ENCODE measurements at places on chromosomes 12 and 14.

DNA sequence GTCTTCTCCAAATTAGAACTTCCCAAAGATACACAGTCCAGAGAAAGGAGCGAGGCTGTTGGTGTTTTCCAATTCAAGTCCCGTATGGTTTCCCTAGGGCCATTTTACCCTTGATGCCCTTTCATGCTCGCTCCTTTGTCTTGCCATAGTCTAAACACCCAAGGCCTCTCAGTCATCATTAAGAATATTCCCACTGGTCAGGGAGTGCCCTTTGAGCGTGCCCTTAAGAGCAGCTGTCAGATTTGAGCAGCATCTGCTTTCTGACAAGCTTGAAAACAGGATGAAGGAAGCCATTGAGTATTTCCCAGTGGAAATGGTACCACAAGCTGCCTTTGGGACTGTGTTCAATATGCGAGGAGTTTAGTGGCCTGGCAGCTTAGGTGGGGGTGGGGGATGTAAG, 10.4 kb upstream of the GALNT16 start:
- DNase-seq = no peak

DNA sequence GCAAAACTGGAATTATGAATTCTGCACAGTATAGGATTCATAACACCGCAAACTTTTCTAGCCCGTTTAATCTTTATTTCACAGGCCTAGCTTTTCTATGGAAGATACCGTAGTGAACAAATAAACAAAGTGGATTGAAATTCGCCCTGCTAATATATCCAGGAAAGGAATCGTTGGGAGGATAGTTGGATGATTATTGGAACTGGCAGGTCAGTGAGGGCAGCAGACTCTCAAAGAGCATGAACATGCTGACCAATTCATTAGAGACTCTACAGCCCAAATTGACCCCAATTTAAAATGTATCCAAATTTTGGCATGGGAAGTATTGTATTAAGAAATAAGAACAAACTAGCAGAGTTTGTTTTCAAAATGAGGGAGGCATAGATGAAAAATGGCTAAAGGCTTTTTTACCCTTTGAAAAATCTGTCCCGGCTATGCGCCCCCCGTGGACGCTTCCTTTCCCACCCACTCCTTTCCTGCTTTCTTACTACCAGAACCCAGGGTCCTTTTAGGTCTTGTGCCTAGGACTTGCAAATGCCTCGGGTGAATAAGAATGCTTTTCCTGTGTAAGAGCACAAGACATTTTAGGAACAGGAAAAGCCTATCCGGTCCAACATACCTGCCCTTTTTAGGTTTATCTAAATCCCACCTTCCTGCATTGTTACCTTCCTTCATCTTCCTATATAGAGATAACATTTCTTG, 84.6 kb upstream of the PTPRB start:
- DNase-seq = no peak

DNA sequence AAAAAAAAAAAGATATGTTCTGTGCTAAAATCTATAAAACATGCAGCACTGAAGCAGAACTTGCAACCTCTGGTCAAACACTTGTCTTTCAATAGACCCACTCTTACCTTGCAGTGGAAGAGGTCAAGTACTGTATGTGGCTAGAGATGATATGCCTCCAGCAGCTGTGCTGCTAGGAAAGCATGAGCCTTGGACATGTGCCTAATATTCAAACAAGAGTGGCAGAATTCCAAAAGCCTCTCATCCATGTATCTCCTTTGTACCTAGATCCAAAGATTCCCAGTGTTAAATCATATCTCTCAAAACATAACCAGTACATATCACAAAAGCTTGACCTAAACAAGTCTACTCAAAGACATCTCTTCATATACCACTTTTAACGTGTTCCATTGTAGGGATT, 105.0 kb upstream of the CPNE8 start:
- no peak for DNase-seq

DNA sequence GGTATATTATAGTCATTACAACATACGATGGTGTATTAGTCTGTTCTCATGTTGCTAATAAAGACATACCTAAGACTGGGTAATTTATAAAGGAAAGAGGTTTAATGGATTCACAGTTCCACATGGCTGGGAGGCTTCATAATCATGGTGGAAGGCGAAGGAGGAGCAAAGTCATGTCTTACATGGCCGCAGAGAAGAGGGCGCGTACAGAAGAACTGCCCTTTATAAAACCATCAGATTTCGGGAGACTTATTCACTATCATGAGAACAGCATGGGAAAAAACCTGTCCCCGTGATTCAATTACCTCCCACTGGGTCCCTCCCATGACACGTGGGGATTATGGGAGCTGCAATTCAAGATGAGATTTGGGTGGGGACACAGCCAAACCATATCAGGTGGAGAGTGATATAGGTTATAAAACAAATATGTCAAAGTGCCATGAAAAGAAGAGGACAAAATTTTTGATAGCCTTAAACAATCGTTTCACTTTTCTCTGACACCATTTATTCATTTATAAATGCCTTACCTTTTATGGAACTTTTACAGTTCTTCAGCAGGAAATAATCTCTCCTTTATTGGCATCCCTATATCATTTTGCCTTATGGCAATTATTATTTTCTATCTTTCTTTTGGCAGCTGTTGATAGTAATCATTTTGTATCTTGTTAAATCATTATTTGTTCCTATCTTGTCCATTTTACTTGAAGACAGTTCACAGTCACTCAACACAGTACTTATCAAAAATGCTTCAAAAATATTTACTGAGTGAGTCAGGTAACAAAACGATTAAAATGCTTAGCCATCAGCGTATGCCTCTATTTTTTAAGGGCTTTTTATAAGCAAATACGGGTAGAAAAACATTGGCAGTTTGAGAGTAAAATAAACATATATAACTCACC, 196.0 kb downstream of the RAD51B start:
- no peak for DNase-seq

DNA sequence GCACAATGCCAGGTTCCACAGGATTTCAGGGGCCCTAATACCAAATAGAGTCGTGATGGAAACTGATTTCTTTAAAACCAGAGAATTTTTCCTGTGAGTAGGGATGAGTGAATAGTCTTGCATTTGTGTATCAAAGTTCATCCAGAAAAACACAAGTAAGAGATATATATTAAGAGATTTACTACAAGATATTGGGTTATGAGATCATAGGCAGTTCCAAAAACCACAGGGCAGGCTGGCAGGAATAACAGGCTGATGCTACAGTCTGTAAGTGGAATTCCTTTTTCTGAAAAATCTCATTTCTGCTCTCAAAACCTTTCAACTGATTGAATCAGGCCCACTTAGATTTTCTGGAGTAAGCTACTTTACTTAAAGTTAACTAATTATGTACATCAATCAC, 1756.2 kb upstream of the SEL1L start:
- no peak for DNase-seq

DNA sequence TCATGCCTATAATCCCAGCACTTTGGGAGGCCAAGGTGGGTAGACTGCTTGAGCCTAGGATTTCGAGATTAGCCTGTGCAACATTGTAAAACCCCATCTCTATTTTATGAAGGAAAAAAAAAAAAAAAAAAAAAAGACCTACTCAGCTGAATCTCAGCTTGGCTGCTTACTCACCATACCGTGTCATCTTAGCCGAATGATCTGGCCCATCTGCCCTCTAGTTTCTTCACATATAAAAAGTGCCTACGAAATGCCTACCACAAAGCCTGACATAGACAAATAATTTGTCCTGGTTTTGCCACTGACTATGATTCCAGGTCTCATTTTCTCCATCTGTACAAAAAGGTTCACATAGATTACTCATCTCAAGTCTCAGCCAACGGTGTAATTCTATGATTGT, 10.1 kb downstream of the DIABLO start:
- DNase-seq = no peak

DNA sequence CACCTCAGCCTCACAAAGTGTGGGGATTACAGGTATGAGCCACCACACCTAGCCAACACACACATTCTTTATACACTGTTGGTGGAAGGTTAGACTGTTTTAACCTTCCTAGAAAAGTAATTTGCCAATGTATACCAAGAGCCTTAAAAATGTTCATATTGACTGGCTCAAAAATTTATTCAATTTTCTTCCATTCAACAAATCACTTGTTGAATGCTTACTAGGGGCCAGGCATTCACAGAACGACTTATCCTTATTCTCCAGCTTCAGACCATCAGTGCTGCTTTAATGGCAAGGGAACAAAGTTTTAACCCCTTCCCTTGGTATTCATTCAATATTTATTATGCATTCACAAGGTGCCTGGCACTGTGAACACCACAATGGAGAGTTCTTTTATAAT, 3.0 kb downstream of the NR2C1 start:
- DNase-seq = no peak

GRCh38 chr12:10025236-10025635, 5.2 kb upstream of the CLEC9A start:
- DNase-seq = no peak

GRCh38 chr12:87883806-87884205, 145.4 kb downstream of the C12orf50 start:
- no peak for DNase-seq

DNA sequence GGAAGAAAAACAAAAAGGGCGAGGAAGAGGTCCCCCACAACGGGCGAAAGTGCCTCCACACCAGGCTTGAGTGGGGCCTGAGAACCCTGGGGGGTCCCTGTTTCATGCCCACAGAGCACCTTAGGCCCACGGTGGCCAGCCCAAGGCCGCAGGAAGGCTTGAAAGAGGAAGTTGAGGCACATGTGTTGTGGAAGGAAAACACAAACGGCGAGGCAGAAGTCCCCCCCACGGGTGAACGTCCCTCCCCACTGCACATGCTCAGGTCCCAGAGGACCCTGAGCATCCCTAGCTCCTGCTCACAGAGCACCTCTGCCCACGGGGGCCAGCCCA, 371.5 kb downstream of the ALG10 start:
- no peak for DNase-seq

- DNase-seq = no peak
These were observed 270.8 kb upstream of the PPFIA2 start for GRCh38 chr12:82029936-82030335.

GRCh38 chr12:124786061-124786964, 77.4 kb downstream of the SCARB1 start:
- DNase-seq = no peak

DNA sequence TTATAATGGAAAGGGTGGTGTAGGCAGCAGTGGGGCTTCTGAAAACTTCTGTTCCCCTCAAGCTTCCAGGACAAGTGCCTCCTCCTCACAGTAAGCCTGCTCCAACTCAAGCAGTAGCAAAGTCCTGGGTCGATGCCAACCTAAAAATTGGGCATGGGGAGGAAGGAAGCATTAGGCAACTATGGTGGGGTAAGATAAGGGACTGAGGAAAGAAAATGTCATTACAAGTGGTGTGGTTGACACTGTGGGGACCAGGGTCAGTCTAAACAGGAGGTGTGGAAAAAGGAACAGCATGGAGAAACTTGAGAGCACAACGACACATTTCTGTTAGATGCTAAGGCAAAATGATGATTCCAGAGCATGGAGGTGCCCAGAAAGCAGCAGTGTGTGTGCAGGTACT, 34.9 kb downstream of the WIF1 start:
- no peak for DNase-seq

DNA sequence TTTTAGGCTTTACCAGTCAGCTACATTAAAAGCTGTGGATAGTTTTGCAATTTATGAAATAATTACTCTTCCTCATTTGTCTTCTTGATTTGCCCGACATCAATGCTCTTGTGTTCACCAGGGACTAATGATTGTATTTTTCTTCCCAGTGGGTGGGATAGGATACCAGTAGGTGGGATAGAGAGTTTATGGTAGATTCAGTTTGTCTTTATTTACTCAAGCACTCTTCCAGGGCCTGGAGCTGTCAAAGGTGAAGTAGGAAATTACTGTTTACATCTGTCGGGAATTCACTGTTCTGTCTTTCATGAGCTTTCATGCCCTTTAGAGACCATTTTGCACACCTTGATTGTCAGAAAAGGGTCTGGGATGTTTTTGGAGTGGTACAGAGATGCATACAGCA, 36.6 kb downstream of the ETV6 start:
- no peak for DNase-seq

DNA sequence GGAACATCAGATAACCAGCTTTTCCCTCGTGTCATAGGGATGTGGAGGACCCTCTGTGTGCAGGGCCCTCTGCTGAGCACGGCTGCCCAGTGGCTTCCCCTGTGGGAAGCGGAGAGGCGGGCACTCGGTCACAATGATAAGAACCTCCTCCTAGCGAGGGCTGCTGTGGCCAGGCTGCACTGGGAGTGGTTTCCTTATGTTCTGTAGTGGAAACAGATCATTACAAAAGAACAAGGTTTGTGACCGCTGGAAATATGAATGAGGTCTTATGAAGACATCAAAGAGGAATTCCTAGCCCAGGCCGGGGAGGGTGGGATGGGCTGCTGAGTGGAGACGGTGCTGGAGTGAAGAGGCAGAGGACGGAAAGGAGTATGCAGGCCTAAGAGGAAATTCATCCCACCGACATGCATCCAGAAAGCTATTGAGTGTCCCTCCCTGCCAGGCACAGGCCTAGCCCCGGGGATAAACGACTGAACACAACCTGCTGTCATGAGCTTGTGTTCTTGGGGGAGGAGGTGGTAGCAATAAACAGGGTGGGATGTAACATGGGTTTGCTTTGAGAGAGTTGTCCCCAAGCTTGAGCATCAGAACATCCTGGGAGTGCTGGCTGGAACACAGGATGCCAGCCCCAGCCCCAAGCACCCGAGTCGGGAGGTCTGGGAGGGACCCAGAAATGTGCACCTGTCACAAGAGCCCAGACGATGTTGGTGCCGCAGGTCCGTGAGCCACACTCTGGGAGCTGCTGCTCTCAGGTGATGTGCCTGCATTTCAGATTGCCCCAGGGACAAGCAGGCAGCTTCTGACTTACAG, 37.5 kb downstream of the FZD10 start:
- DNase-seq = no peak

DNA sequence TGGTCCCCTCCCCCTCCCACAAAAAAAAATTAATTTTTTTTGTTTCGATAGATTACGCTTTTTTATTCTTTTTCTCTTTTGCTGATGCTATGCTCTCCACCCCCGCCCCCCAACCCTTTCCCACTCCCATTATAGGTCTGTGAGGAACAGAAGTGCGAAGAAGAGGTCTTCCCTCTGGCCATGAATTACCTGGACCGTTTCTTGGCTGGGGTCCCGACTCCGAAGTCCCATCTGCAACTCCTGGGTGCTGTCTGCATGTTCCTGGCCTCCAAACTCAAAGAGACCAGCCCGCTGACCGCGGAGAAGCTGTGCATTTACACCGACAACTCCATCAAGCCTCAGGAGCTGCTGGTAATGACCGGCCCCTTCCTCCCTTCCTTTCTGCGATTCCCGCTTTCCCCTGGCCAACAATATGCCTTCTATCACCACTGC, 2.3 kb downstream of the CCND2 start:
- DNase-seq = no peak

GRCh38 chr12:14577344-14577743, 9.7 kb upstream of the PLBD1 start:
- no peak for DNase-seq

- DNase-seq = no peak
These were observed 54.6 kb upstream of the CCDC175 start for GRCh38 chr14:59631237-59631636.
